Nucleus accumbens (tissue), 56 donors: ENCODE measurements at places on chromosomes 1 and 21.

- DNase-seq, result no peak
Observed at GRCh38 chr1:239434181-239434580, 47.8 kb downstream of the CHRM3 start.

- DNase-seq, result no peak
Observed at GRCh38 chr1:4179914-4180735, 280.1 kb upstream of the C1orf174 start.

GRCh38 chr1:150093805-150094204, 26.2 kb downstream of the VPS45 start:
- no peak for DNase-seq

DNA sequence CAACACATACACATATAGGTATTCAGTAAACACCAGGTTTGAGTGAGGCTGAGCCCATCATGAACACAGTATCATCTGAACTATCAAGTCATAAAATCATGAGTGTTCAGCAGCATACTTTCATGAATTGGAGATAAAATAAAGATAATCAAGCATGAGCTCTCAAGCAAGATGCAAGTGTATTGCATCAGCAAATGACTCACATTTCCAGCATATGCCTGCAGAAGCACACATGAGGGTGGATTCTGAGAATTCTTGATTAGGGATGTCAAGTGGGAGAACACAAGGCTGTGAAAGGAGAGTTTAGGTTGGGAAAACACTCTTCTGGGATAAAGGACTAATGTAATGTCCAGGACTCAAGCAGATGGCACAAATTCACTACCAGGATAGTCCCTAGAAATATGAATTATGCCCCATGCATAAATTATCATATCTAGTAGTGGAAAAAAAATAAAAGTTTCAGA, 299.2 kb downstream of the SRGAP2C start:
- no peak for DNase-seq

DNA sequence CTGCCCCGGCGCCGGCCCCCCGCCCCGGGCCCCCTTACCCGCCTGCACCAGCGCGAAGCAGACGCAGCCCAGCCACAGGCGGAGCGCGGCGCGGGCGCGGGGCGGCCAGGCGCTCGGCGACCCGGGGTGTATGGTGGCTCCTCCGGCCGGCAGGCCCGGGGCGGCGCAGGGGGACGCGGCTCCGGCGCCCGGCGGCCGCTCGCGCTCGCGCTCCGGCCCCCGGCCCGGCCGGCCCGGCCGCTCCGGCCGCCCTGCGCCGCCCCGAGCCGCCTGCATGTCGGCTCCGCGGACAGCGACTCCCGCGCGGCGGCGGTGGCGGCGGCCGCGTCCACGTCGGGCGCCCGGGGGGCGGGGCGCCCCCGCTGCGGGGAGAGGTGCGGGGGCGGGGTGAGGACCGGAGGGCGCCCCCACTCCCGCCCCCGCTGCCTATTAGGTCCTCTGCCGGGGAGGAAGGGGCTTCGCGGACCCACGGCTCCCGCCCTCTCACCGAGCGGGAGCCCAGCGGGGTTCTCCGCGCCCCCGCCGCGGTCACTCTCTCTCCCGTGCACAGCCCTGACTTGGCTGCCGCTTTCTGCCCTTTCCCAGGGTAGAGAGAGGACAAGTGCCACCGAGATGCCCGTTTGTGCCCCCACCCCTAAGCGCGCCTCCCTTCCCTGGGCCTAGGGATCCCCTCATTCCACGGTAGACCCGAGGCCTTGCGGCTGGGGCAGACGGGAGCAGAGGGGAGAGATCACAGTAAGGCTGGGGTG, at the start of gene FNDC5:
Gene FNDC5, minus strand, starts transcription at position 298 of the 749 bp plus-strand sequence.
- DNase-seq, result no peak

DNA sequence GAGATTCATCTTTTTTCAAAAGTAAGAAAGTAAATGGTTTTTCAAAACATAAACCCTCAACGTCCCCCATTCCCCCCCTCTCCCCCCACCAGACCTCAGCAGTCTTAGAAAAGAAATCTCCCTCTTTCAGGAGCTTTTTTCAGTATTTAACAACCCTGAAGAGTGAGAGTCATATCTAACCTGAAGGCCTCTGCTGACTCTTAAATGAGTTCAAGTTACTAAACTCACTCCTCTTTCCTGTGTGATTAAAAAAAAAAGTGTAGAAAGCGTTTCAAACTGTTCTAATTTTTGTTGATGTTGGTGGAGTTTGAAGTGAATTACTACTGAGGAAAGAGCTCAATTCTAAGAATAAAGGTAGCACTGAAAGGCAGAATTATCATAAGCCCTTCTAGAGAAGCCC, 93.7 kb downstream of the VAV3 start:
- DNase-seq, result no peak

- DNase-seq, result no peak
Observed at GRCh38 chr1:199170711-199171110, 531.9 kb downstream of the PTPRC start.

DNA sequence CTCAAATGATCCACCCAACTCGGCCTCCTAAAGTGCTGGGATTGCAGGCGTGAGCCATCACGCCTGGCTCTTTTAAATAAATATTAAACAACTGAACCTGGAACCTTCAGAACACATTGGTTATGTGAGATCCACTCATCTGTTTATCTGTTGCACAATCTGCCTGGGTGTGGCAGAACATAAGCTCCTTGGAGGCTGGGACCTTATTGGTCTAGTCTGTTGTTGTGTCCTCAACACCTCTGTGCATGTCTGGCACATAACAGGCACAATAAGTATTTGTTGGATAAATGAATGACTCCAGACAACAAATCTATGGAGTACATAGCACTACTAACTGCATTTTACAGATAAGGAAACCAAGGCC, 4.1 kb upstream of the NBL1 start:
- DNase-seq, result no peak

GRCh38 chr1:30847358-30847972, 61.1 kb downstream of the SDC3 start:
- DNase-seq, result no peak

GRCh38 chr1:13809461-13810159, 109.6 kb downstream of the PRDM2 start:
- DNase-seq, result no peak

- DNase-seq, result no peak
Observed at GRCh38 chr1:45325851-45326506, 716 bp upstream of the HPDL start.

DNA sequence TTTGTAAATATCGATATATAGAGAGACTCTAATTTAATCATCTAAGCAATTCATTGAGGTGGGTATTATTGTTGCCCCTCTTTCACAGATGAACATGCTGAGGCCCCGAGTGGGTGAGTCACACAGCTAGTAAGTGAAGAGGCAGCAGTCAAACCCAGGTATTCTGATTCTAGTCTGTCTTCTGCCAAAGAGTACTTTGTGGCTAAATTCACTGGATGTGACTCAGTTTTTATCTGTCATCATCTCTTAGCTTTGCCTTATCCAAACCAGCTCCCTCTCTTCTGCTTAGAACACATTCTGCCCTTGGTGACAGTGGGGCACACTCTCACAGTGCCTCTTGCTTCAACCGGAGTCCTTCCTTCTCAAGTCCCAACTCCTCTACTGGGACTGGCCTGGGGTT, 11.5 kb downstream of the FCRL5 start:
- DNase-seq, result no peak

DNA sequence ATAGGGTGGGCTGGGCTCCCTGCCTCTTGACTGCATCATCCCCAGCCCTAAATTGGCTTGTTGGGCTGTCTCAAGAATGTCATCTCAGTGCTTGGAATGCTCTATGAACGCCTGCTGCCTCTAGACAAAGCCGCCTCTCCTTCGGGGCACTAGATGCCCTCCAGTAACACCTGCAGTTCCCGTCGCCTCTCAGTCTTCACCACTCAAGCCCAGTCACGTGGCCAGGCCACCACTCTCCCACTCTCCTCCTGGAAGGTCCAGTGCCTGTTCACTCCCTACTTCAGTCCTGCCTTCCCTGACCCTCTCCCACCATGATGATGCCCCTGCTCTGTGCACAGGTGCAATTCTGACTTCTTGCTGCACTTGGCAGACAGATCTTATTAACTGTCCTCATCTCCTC, 7.0 kb downstream of the TAS1R2 start:
- no peak for DNase-seq

GRCh38 chr1:21266119-21266774, 24.0 kb downstream of the ECE1 start:
- no peak for DNase-seq

- no peak for DNase-seq
Observed at GRCh38 chr1:234605983-234606783, 3.8 kb downstream of the IRF2BP2 start.

- DNase-seq, result no peak
Observed at GRCh38 chr1:206102292-206102936, 14.8 kb downstream of the AVPR1B start.

- DNase-seq, result no peak
Observed at GRCh38 chr21:15872236-15872635, 142.5 kb downstream of the USP25 start.

- DNase-seq, result no peak
Observed at GRCh38 chr1:175887981-175888428, 144.6 kb upstream of the TNR start.

DNA sequence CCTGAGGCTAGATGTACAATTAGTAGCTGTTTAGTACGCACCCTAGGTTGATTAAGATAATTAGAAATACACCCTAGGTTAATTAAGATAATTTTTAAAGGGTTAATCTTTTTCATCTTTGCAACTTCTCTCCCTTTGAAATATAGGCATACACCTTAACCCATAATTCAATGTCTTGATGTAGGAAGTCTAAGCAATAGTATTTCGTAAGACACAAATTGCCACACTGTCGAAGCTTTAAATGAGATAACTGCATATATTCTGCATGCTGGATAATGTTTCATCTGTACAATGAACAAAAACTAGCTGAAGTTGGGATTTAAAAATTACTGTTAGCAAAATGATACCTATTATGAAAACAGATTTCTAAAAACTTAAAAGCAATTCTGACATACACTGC, 122.9 kb downstream of the EVI5 start:
- DNase-seq, result no peak

DNA sequence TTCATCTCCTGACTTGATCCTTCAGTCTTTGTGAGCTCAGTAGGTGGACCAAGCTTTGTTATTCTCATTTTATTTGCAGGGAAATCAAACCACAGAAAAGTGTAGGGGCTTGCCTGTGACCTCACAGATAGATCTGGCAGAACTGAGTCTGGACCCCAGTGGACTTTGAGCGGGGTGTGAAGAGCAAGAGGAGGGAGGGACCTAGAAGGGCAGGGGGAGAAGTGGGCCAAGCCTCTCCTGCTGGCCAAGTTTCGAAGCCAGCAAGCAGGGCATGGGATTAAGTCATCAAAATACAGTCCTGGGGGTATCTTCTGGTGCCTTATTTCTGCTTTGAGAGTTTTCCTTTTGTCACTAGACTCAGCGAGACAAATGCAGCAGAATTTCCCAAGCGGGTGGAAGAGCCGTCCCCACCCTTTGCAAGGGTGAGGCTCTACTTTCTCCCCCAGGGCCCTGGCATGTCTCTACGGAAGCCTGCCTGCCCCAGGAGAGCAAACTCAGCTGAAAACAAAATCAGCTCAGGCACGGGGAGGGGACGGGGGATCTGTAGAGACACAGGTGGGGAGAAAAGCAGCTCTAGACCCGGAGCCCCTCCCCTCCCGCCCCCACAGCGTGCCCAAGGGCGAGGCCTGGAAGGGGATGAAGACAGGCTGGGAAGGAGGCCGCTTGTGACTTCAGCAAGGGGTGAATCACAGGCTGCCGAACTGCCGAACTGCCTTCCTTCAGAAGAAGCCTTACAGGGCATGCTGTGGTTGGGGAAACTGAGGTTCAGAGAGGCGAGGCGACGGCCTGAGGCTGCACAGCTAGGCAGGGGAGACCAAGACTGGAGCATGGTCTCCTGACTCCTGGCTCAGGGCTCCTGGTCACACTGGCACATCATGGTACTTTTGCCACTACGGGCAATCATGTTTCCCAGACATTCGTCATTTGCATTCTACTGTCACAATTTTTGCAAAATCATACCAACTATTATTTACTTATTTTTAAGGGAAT, 19.2 kb downstream of the PKP1 start:
- no peak for DNase-seq

DNA sequence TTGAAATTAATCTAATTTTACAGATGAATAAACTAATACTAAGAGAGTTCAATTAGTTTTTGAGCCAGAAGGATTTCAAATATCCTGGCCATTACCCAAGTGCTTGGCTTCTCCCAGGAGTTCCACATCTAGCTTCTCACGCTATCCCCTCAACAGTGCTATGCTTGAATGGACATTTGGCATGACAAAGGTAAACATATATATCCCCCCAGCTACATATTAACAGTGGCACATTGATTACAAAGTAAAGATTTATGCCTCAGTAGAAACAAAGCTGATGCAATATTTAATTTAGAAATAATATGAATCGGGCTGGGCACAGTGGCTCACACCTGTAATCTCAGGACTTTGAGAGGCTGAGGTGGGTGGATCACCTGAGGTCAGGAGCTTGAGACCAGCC, 434.6 kb upstream of the PRMT6 start:
- DNase-seq, result no peak

GRCh38 chr1:192224396-192224795, 66.1 kb downstream of the RGS18 start:
- DNase-seq, result no peak

DNA sequence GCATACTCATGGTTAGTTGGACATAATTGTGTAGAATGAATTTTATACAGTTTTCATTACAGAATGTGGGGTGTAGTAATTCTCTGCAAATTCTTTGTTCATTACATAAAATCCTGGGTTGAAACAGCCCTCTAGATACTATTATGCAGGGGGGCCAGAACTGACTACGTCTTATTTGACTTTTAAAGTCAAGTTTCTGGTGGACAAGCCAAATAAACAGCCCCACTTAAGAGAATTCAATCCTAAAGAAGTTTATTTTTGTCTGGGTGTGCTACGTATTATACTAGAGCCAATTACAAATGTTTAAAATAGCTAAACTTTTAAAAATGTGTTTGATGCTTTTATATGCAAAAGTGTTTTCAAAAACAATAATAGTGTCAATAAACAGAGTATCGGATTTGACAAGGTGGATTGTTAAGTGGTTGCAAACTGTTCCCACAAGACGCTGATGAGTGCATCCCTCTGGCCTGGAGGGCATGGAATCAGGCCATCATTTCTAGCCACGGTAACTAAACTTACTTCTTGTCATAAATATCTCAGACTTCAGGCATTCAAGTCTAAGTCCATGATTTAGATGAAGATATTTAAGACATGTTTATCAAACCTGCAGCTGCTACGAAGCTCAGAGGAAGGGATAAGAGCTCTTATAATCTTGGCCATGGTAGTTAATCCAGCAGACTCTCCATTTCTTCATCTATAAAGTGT, 646.3 kb downstream of the KIF26B start:
- DNase-seq, result no peak
